Hematopoietic multipotent progenitor cell (in vitro differentiated cells): ENCODE measurements at places on chromosomes 5 and 9.
A peak's percentile ranks its signal among the peaks of the same experiment; 100 is the strongest.

GRCh38 chr9:127647451-127647850 is 35.4 kb downstream of the STXBP1 start:
- no peak for DNase-seq

- DNase-seq = no peak
Observed at GRCh38 chr5:82858151-82859025, 218.8 kb downstream of the TMEM167A start.

GRCh38 chr5:9553561-9553960 is 7.7 kb upstream of the SEMA5A start:
- no peak for DNase-seq

- DNase-seq = no peak
Observed at GRCh38 chr5:41575110-41575779, 64.8 kb upstream of the PLCXD3 start.

DNA sequence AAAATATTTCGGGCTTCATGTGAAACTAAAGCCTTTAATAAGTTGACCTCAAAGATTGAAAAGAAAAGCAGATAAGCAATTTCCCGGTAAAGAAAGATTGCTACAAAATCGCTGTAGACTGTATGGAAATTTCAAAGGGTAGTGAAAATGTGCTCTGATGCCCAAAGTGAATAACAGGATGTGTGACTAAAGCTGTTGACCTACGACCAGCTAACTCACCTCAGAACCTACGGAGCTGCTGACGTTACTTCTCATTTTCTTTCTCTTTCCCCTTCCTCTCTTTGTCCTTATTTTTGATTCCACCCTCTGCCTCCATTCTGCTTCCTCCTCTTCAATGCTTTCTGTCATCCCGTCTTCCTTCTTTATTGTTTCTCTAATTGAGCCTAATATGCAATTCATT is 103.2 kb downstream of the PDE4D start:
- DNase-seq = peak; percentile 38

DNA sequence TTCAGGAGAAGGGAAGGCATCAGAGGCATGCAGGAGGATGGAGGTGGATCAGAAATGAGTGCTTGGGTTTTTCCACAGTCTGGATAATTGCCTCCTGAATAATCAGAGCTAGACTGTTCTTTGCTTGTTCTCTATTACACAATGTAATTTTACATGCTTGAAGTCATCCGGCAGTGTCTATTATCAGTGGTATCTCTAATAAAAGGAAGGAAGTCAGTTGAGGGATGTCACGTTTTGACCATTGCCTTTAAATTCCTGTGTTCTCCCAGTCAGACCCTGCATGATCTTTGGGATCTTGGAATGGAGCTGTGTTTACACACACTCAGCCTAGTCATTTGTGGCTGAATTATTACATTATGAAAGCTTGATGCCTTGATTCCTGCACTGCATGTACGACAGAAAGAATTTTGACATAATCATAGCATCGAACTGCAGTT is 91.0 kb downstream of the PDE8B start:
- no peak for DNase-seq

DNA sequence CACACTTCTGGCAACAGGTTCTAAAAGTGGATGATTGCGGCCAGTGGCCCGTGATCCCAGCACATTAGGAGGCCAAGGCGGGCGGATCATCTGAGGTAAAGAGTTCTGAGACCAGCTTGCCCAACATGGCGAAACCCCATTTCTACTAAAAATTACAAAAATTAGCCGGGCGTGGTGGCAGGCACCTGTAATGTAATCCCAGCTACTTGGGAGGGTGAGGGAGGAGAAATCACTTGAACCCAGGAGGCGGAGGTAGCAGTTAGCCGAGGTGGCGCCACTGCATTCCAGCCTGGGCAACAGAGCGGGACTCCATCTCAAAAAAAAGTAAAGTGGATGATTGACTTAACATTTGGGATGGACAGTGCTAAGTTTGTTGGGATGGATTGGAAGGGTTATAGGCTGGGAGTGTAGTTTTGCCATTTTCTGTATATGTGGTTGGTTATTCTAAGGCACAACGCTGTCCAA is 3.4 kb downstream of the MATR3 start:
- no peak for DNase-seq

DNA sequence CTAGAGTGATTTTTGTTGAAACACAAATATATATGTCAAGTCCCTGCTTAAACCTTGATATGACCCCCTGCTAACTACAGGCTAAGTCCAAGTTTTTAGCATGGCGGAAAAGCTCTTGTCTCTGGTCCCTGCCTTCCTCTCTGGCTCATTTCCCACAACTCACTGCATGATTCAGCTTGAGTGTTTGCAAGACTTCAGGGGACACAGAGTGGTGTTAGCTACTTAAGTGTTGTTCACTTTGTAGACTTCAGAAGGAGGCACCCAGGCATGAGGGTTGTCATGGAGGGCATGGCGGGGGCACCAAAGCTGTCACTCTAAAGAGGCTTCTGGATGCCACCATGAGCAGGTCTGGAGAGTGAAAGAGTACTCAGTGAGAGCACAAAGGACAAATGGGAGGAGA is 362.4 kb upstream of the ACTBL2 start:
- DNase-seq = no peak

DNA sequence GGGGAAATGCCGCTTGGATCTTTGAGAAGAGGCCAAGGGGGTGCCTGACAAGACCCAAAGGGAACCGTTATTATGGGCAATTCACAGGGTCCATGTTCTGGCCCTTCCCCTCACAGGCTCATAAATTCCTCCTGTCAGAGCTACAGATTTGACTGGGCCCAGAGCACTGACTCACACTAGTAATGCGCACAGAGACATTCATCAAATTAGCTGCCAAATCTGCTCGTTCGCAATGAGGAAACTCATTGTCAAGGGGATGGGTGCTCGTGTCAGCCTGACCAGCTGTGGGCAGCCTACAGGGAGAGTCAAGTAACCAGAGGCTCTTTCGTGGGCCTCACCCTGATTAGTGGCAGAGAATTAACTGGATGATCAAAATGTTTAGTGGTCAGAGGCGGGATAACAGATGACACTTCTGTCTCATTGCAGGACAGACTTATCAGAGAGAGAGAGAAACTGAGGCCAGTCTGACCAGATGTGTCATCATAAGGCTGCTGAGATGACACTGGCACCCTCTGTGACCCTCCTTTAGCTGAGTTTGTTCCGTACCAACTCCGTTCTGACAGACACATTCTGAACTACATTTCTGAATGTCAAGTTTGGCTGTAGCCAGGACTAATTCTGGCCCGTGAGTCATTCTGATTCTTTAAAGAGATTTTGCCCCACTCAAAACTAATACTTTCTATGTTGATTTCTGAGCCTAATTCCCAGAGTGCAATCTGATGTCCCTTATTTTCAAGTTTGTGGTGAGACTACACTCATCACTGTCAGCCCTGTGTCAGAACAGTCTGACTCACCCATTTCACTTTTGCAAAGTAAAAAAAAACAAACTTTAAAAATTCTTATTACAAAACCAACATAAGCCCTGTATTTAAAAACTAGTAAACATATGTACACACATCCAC is 377.1 kb downstream of the ACTL7B start:
- DNase-seq = no peak

DNA sequence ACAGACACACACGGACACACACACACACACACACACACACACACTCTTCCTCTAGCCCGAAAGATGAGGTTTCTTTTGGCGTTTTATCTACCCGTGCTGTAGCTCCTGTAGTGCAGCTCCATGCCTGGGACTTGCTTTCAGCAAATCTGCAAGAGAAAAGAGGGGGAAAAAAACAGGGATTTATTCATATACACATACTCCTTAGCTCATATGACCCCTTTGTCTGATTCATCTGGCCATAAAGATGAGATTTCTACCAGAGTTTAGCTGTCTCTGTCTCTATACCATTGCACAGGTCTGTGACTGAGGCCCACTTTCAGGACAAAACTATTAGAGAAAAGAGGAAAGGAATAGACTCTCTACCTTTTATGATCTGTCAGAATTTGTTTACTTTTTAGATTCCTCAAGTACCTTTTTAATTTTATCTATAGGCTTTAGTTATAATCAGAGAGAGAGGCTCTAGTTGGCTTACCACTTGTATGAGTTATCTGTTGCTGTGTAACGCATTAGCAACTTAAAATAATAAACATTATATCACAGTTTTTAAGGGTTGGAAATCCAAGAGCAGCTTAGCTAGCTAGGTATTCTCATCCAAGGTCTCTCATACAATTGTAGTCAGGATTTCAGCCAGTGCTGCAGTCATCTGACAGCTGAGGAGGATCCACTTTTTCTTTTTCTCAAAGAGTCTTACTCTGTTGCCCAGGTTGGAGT is 14.7 kb downstream of the SNX2 start:
- no peak for DNase-seq

GRCh38 chr5:157471709-157472108 is 11.7 kb downstream of the NIPAL4 start:
- DNase-seq = no peak

- DNase-seq = no peak
Observed at GRCh38 chr9:38359689-38360385, 32.7 kb upstream of the ALDH1B1 start.

DNA sequence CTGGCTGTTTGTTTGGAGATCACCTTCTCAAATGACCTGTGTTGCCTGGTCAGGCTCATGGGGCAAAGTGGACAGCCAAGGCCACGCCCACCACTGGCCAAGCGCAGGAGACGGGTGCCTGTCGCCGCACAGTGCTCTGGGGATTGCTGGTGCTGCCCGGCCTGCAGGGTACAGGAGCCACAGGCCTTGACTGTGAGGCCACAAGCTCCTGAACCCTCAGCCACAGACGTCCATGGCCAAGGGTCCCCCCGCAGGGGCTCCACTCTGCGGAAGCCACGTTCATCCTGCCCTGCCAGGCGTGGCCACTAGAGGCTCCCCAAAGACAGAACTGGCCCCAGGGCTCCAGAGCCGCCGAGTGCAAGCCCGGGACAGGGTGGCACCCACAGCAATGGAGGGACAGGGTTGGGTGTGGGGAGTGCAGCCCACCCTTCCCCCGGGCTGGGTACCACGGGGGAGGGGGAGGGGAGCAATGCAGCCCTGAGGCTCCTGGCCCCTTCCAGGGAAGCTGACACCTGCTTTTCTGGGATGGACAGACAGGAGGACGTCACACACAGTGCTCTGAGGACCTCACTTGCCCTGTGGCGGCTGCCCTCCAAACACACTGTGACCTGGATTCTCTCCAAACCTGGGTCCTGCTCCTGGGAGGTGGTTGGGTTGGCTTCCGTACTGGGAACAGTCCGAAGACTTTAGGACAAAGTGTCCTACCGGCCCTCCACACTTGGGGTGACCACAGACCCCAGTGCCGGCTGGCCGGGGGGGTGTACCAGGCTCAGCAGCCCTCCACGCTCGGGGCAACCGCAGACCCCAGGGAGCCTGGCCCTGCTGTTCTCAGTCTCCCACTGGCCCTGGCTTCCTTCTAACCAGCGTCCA is 21.5 kb downstream of the TPPP start:
- peak; percentile 74 for DNase-seq

- peak; percentile 14 for DNase-seq
Observed at GRCh38 chr5:106408570-106408969, 1262.2 kb downstream of the EFNA5 start.

DNA sequence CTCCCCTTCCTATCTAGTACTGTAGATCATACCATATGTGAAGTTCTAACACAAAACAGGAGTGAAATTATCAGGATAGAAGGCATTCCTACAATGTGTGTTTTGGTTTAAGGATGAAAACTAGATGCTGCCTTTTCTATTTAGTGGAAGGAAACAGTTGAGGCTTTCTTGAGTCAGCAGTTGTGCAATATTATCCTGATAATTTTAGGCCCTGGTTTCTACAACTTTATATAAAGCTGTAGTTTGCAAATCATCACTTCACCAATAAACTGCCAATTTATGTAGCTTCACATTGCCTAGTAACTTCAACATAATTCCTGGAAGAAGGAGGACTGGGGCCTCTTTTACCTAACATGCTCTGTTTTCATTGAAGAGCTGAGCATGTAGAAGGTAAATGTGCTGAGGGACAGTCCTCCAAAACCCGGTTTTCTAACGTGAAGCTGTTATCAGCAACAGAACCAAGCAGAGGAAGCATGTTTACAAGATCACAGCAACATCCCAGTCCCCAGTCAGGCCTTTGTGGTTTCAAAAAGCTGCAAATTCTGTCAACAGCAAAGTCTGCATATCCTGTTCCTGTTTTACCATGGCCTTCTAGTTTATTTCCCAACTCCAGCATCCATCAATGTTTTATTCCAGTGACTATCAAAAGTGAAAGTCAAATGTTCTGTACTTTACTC is 513.4 kb upstream of the MEF2C start:
- DNase-seq = peak; percentile 92
